ENCODE measurements at places on chromosomes 11 and 22.

DNA sequence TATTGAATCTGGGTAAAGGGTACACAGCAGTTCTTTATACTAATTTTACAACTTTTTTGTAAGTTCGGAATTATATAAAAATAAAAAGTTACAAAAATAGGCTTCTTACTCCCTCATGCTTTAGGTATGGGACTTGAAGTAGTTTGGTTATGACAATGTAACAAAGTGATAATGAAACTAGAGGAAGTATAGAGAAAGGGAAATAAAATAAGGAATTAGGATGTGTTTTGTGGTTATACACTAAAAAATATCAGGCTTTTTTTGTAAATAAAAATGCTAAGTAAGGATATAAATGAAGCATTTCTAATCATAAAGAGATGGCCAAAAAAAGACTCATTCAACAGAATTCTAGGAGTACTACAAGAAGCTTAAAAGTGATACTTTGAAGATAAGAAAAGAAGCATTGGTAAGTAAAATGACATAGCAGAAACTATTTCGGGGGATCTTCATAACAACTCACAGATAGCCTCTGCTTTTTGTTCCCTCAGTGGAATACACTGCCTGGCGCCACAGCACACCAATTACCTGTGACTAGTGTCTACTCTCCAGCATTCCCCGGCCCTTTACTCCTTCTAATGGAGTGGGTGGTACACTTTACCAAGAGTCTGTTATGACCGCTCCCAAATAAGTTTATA is 322.7 kb upstream of the PITPNB start:
- no peak for DNase-seq

DNA sequence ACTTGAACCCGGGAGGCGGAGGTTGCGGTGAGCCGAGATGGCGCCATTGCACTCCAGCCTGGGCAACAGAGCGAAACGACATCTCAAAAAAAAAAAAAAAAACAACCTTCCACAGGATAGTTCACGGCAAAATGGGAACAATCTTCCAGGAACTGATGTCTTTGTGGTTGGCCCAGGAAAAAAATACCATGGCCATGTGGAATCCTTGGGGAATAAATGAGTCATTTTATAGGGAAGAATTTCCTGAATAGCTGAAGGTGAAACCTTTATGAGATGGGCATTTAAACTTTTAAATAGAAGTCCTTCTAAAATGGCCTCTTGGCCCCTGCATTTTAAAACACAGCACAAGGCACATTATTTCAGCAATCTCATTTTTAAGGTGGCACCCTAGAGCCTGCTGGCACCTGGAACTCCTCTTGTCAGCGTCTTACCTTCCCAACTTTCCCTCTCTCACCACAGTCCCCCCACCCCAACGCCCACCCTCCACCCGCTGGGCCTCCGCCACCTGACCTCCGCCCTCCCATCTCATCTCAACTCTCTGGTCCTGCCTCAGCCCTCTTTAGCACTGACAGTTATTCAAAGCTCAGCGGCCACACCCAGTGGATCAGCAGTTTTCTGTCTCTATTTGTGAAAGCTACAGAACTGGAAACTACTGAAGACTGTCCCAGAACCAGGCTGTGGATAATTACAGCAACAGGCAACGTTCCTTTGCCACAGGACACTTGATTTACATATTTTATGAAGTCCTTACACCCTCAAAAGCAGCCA is 43.1 kb downstream of the SCGB1A1 start:
- no peak for DNase-seq

GRCh38 chr22:46436595-46437175 is 100.7 kb downstream of the CELSR1 start:
- DNase-seq, result no peak

DNA sequence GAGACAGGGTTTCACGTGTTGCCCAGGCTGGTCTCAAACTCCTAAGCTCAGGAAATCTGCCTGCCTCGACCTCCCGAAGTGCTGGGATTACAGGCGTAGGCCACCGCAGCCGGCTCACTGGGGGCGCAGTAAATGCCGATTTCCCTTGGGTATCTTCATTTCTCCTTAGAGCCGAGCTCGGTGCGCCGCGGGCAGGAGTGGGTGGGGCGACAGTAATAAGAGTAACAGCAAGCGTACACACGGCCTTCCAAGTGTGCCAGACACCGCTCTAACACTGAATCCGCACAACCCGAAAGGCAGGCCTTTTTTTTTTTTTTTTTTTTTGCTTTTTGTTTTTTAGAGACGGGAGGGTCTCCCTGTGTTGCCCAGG is 500 bp upstream of the ADSL start:
- peak; percentile 20 for DNase-seq

GRCh38 chr22:20116376-20116950 is 559 bp downstream of the RANBP1 start:
- DNase-seq, result no peak

GRCh38 chr11:104690241-104690640 is 208.0 kb downstream of the CASP12 start:
- DNase-seq, result no peak

DNA sequence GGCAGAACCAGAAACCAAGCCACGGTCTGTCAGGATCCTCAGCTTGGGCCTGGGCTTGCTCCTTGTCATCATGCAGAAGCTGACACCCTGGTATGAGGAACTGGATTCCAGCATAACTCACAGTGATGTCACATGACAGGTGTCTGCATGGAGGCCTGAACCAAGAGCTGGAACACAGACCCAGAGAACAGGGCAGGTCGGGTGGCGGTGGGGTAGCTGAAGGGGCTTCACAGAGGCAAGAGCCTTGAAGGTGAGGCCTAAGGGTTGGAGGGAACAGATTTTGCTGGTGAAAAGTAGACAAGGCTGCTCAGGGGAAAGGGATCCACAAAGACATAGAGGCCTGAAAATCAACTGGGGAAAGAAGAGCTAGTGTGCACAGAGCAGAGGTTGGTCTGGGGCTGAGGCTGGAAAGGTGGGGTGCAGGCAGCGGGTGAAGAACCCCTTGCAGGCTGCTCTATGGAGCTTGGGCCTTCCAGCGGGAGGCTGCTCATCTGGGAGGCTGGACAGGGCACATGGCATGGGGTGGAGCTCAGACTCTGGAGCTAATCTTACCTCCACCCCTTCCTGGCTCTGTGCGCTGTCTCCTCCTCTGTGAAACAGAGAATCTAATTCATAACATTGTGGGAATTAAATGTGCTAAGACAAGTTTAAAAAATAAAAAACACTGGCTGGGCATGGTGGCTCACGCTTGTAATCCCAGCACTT is 18.4 kb upstream of the RPS3 start:
- no peak for DNase-seq

GRCh38 chr11:129224538-129224937 is 32.4 kb upstream of the ARHGAP32 start:
- no peak for DNase-seq

DNA sequence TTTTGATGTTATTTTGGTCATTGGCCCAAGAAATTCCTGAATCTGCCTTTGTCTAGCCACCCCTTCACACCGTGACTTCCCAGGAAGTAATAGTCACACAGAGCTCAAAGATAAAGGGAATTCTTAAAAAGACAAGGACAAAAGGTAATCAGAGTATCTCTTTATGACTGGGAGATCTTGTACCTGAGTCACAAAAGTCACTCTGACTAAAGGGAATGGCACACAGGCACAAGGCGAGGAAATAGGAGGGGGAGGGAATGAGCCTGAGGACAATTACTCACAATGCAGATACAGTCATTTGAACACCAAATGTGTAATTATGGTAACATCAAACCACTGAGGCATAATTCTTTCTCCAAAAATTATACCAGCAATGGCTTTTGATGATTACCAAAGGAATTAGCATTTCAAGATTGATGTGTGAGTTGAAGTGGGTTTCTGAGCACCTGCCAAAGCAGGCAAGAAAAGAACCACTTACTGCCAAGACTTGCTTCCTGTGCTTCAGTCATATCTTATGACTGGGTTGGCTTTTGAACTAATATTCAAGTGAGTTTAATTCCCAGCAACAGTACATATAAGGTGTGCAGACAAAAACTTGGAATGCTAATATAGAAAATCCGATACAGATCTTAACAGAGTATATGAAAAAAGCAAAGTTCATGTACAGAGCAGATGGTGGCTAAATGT is 856.4 kb downstream of the LRRC4C start:
- no peak for DNase-seq

- DNase-seq, result no peak
Observed at GRCh38 chr11:96197801-96198701, 144.9 kb downstream of the MAML2 start.

GRCh38 chr11:76035020-76035419 is 171.3 kb downstream of the WNT11 start:
- DNase-seq, result no peak

GRCh38 chr11:102523189-102523570 is 7.4 kb downstream of the MMP7 start:
- no peak for DNase-seq

- no peak for DNase-seq
Observed at GRCh38 chr11:128291007-128291406, 296.4 kb downstream of the ETS1 start.

- DNase-seq, result no peak
Observed at GRCh38 chr11:88544656-88545280, 207.2 kb upstream of the CTSC start.

DNA sequence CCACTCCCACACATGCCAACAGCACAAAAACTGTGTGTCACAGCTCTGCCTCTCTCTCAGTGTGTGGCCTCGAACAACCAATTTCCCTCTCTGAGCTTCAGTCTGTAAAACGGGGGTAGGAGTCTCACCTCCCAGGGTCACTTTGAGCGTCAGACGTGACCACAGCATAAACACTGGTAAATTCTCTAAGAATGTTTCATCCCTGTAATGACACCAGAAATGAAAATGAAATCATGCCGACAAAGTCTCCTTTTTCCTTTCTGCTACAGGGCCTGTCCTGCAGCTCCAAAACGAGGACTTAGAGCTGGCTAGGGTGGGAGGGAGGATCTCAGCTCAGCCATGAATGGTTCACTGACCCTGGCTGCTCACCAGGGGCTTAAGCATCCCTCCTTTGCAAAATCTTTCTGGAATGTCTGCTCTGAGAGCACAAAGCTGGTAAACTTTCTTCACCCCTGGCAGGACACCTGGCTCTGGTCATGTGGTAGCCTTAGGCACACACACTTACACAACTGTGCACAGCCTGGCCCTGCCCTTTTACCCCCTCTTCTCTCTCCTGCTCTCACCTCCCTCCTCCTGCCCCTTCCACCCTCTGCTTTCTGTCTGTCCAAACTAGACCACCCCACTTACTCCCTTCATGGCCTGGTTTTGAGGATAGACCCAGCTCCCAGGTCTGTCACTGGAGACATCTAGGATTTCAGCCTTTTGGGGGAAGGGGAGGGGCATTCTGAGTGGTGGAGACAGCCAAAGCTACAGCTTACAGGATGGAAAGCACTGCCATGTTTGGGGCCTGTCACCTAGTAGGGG is 12.3 kb upstream of the TSKU start:
- DNase-seq, result no peak

- no peak for DNase-seq
Observed at GRCh38 chr11:110747531-110747930, 35.3 kb upstream of the ARHGAP20 start.

DNA sequence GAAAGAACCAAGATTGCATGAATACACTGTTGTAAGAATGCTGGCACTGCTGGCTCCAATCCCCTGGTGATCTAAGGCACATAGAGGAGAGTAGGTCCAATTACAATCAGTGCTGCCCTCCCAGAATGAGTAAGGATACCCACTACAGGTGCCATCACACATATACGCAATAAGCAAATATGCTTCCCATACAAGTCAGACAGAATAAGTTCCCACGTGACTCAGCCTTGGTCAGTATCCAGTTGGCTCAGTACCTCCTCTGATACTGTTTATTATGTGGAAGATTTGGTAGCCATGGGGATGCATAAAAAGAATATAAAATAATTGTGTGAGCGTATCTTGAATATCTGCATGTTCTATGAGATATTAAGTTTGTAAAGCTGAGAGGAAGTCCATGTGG is 8.9 kb upstream of the OR2D3 start:
- no peak for DNase-seq

DNA sequence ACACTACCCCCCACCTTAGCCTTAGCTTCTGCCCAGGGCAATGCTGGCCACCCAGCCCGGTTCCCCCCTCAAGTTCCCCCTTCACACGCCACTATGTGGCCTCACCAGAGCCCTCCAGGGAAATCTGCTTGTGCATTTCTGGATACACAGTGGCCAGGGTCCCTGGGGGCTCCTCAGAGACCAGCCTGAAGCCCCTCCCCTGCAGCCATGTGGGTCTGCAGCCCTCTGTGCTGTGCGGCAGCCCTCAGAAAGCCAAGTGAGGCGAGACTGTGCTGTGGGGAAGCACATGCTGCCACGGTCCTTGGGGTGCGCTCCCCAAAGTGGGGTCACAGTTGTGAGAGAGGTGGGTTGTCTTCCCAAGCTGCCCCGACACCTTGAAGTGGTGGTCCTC is 2.1 kb upstream of the PLXNB2 start:
- DNase-seq, result no peak

DNA sequence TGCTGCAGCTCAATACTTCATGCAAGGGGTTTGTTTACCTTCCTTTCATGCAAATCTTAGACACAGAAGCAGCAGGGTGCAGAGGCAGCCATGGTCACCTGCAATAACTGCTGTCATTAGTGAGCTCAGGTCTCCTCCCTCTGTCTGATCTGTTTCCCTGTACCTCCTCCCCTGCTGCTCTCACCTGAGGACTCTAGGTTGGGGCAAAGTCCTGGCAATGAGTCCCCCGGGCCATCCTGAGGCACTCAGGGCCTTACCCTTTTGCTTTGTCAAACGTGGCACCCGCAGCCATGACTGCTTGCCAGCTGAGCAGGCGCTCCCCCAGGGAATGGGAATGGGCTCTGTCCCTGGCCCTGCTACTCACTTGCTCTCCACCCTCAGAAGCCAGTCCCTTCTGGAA is 3.9 kb downstream of the LRRC10B start:
- DNase-seq, result no peak

DNA sequence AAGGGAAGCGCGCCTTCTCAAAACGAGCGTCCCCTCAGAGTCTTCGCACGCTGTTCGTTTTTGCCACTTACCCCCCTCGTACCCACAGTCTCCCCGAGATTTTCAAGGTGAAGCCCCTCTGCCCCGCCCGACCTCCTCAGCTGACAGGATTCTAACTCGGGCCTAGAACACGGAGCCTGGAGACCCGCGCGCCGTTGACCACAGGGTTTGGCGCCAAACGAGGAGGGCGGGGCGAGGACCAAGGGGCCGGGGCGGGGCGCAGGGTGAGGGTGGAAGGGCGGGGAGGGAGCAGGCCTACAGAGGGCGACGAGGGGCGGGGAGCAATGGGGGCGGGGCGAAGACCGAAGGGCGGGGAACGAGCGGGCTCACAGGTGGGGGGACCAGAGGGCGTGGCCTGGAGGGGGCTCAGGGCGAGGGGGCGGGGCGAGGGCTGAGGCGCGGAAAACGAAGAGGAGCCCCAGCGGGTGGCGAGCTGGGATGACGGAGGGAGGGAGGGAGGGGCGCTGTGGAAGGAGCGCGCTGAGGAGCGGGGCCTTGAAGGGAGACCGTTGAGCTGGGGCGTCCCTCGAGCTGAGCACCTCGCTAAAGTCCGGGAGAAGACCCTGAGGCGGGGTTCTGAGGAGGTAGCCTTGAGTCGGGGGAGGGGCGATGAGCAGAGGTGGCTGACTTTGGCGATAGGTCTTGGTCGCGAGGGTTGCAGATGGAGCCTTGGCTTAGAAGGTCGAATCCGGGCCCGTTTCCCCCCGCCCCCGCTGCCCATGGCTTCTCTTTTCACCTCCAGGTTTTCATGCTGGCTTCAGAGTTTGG is at the start of gene DMC1:
DMC1 (minus strand) TSS at position 212 of the 807 bp plus-strand sequence. CDS start 1,927 bp downstream, outside the sequence.
- peak; percentile 100 for DNase-seq

- DNase-seq, result no peak
Observed at GRCh38 chr11:70605468-70605815, 207.1 kb downstream of the CTTN start.
